ENCODE measurements at places on chromosomes 6 and 20.

DNA sequence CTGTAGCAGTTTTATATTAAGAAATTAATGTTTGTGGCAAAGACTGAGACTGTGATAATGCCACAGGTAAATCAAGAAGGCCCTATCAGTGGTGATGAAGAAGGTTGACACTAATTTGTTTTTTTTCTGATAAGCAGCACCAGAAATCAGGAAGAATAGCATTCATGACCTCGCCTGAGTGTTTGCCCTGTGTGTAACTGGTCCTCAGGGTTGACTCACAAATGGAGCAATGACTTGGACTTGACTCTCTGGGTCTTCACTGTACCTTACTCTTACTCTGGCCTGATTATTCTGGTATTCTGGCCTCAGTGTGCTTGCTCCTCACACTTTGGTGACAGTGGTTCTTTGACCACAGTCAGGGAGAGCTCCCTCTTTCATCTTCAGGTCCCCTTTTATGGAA, 243.9 kb downstream of the HAO1 start:
- DNase-seq: no peak

DNA sequence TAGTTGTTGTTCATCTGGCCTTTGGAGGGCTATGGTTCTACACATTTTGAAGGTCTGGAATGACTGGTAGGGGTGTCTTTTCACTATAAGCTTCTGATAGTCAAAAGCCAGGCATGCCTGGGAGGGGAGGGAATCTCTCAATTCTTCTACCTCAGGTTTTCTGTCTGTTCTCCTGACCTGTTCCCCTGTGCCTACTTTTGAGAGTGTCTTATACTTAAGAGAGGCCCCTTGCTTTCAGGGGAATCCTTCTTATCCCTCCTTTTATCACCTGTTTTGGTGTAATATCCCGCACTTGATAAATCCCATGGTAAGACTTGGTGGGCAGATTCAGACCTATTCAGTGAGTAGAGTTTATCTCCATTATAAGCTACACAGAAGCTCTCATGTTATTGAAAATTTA, 10.4 kb upstream of the SLC13A3 start:
- DNase-seq: no peak

- DNase-seq: no peak
These were observed 10.5 kb downstream of the NCR2 start for GRCh38 chr6:41345901-41346300.

DNA sequence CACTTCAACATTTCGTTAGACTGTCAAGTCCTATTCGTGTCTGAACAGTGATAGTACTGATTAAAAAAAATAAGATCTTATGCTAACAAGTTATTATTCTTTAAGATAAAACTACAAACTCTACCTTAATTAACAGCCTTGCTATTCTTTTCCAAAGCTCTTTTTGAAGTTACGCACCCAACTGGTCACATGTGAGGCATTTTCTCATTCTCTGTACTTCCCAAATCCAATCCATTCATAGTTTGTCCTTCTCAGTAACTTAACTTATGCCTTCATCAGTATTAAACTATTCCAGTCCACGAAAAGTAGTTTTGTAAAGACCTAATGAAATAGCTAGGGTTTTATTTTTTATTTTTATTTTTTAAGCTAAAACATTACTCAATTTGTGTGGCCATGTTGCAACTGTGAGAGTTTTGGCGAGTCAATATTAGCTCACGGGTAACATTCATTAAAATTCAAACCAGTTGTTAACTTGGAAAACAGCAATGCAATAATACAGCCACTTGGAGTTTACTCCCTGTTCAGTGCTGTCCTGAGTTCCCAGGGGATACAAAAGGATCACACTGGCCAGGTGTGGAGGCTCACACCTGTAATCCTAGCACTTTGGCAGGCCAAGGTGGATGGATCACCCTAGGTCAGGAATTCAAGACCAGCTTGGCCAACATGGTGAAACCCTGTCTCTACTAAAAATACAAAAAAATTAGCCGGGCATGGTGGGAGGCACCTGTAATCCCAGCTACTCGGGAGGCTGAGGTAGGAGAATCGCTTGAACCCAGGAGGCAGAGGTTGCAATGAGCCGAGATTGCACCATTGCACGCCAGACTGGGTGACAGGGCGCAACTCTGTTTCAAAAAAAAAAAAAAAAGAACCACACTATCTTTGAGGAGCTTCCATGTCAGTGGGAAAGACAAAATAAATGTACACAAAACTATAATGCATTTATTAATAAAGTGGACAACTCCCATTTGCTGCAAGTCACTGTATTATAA, 27.9 kb upstream of the EEF1A1 start:
- no peak for DNase-seq

DNA sequence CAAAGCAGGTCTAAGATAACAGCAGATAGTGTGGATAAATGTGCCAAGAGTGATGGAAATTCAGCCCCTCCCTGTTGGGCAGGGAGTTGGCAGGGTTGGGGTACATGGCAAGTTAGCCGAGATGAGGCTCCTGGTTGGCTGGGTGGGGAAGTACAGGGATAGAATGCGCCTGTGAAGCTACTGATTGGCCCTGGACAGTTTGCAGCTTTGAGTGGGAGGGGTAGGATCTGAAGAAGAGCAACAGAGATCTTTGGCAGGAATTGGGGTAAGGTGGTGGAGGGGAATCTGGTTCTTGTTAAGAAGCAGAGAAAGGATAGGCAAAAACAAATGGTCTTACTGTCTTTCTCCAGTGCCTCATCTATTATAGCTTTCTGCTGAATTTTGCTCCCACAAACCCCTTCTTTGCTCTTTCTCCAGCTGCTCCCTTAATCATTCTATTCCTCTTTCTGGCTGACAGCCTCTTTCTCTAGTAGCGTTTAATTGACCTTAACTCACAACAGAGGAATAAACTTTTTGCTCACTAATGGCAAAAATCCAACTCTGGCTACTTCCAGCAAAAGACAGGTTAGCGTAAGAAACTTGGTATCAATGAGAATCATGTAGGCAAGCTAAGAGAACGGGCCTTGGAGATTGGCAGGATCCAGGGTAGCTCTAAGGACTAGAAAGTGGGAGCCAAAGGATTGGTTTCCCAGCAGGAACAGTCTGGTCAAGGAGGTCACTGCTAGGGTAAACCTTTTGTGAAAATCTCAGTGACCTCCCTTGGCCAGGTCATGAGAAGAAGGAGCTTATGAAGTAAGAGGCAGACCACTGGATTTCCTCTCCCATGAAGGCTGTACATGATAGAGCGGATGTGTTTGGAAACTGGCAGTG, 86.3 kb upstream of the CARMIL1 start:
- no peak for DNase-seq

GRCh38 chr6:36848658-36849441, 9.6 kb upstream of the CPNE5 start:
- DNase-seq: no peak

GRCh38 chr6:91694016-91694654, 1107.3 kb upstream of the MAP3K7 start:
- no peak for DNase-seq

DNA sequence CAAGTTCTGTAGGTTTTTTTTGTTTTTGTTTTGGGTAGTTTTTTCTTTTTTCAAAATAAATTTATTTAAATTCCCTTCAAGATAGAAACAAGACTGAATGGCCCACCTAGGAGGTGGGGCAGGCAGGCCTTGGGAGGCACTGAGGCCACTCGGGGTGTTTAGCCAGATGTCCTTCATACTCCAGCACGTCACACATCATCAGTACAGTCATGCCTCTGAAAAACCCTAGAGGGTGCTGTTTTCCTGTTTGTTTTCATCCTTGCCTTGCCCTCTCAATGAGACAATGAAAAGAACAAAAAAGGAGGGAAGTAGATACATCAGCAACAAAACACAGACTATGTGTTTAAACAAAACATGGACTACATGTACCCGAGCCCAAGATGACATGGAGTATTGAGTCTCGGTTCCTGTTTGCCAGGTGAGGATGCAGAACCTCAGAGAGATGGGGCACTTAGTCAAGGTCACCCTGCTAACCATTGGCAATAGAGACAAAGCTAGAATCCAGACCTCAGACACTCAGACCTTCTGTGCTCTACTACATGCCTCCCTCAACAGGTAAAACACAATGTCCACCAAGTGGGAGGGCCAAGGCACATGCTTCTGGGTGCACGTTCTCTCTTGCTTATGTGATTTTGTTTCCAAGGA, 26.8 kb upstream of the CLIC5 start:
- no peak for DNase-seq

DNA sequence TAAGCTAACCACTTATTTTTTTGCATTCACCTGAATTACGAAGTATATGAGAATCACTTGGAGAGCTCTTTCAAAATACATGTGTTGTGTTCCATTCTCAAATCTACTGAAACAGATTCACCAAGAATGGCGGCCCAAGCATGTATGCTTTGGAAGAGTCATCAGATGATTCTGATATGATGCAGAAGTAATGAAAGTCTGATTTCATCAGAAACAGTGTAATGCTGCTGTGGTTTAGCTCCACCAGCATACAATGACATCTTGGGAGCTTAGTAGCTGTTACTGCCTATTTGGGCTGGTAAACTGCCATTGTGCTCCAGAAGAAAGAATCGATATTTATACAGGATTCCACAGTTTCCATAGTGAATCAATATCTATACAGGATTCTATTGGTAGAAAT, 52.9 kb downstream of the UBR2 start:
- DNase-seq: no peak

DNA sequence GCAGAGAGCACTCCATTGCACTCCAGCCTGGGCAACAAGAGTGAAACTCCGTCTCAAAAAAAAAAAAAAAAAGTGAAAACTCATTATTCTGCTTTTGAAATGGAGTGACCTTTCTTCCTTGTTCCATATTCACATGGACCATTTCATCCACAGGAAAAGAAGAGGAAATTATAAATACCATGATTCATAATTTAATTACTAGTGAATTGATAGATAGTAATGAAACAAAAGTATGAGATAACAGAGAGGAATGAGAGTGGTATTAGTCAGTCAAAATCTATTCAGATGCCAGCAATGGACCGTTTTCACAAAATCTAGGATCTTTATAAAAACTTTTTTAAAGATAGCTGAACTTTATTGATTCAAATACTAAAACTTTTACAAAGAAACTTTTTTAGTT, 443.1 kb upstream of the FLRT3 start:
- DNase-seq: no peak

DNA sequence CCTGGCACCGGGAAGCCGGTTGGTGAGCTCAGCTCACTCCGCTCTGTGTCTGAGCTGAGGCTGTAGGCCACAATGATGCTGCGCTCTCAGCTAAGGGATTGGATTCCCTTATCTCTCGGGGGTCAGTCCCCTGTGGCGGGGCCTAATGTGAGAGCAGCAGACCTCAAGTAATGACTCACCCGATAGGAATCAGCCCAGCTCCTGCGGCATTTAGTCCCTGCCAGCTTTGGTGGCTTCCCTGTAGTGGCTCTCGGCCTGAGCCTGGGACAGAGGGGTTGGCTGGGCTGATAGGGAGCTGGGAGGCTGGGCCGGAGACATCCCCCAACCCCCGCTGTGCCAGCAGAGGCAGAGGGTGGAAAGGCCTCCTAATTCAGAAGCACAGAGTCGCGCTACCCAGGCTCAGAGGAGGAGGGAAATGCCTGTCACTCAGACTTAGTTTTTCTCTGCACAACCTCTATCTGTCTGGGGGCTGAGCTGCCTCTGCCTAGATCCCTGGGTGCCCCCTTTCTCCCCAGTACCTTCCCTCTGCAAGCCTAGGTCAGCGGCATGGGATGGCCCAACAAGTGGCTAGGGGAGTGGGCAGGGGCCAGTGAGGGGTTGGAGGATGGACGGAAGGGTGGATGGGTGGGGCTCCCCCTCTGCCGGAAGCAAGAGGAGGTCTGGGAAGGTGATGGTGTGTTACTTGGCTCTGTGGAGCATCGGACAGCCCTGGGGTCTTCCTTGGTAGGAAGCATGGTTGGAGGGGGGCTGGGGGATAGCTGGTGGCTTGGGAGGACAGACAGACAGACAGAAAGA, 92.2 kb downstream of the CDH22 start:
- no peak for DNase-seq

GRCh38 chr20:53828682-53829254, 235.1 kb upstream of the ZNF217 start:
- DNase-seq: no peak

DNA sequence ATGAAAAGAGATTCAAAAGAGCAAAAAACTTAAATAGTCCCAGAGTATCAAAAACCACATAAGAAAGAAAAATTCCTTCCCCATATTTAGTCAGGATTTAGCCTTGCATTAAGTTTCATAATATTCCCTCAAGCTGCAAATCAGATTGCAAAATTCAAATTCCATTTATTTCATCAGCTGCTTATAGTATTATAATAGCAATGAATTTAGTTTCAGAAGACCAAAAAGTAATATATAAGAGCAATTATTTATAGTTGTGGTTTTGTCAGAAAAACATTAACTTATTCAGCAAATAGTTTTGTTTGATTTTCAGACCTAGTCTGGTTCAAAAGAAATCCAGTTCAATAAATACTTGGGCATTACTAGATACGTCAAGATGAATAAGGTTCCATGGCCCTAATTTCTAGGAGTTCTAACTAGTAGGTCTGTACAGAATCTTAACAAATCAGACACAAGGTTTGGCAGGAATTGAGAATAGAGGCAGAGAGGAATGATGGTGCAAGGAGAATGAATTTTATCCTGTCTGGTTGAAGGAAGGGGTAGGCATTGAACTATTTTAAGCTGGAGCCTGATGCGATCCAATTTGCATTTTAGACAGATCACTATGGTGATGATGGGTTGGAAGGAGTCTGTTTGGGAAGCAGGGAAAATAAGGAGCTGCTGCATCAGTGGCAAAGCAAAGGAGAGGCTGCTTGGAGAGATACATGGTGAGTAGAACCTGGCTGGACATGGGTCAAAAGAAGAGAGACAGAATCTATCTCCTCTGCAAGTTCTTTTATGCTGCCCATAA, 163.9 kb upstream of the STXBP5 start:
- DNase-seq: no peak

DNA sequence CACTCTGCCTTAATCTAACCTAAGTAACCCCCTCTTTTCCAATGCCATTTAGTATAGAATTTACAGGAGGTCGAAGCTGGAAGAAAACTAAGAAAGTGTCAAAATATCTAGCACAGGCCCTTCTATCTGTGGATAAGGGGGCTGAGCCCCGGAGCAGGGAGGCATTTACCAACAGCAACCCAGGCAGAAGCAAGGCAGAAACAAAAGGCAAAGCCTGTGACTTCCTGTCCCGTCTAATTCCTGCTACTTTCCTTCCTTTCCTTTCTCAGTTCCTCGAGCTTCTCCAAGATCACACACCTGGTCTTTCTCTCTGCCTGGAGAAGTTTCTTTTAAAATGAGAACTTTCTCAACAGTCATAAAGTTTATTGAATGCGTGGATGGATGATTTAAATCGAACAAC, 146.0 kb downstream of the FOXA2 start:
- no peak for DNase-seq

GRCh38 chr6:36873115-36873514, 1.5 kb downstream of the PPIL1 start:
- DNase-seq: no peak

- DNase-seq: no peak
These were observed 51.1 kb downstream of the NFATC2 start for GRCh38 chr20:51491393-51491792.

Data from activated CD4-positive, alpha-beta T cell treated with anti-CD3 and anti-CD28 coated beads for 4 hours (primary cell).